ENCODE measurements at places on chromosomes 7 and 10.

- peak; percentile 23 for DNase-seq
Observed at GRCh38 chr10:87771871-87772500, 46.0 kb downstream of the ATAD1 start.

DNA sequence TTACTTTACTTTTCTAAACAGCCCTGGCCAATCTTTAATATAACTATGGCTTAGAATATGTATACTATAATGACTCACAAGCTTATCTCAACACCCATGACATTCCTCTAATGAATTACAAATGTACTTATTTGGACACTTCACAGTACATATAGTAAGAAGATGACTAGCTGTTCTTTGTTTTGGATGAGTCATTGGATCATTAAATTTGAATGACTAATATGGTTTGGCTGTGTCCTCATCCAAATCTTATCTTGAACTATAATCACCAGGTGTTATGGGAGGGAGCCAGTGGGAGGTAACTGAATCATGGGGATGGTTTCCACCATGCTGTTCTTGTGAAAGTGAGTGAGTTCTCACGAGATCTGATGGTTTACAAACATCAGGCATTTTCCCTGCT, 807.5 kb upstream of the SORCS1 start:
- no peak for DNase-seq

DNA sequence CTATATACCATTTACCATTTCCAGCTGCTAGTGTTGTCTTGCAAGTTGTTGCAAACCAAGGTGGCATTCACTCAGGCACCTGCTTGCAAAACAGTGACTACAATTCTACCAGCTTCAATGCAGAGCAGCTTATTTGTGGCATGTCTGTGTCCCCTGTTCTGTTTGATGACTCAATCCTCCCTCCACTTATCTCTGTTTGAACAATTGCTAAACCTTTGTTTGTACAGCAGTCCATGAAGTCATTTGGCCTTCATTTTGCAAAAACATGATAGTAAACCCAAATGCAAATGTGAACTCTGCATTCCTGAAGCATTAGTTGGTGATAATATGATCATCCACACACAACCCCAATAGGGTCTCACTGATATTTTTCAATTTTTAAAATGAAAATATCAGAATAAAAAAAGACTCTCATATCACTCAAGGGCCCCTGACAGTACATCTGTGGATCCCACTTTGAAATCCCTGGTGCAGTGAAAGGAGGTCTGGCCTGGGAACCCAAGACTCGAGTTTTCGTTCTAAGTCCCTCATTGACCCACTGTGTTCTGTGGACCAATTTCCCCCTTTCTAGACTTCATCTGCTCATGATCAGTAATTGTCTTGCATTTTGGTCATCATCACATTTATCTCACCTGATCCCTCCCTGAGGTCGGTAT, 425.4 kb downstream of the RPS24 start:
- no peak for DNase-seq

DNA sequence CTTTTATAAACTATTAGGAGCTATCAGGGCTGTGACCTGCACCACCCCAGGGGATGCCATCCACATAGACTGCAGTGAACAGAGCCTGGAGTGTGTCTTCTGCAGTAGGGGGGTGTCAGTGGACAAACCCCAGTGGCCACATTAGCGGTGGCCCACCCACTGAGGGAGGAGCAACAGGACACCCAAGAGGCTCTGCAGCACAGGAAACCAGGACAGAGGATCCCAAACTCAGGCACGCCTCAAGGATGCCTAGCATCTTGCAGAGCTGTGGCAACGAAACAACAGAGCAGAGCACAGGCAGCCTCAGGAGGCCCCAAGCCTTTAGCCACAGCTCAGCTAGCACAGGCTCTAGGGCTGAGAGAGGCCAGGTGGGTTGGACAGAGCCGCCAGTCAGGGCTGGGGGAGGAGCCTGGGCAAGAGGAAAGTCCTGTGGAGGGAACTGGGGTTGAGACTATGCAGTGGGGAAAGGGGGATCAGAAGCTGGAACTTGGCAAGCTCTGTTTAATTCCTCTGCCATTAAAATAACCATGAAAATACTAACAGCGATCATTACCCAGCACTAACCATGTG, 53.8 kb downstream of the GRID1 start:
- DNase-seq = no peak

- DNase-seq = no peak
Observed at GRCh38 chr10:117996709-117997108, 50.0 kb downstream of the RAB11FIP2 start.

DNA sequence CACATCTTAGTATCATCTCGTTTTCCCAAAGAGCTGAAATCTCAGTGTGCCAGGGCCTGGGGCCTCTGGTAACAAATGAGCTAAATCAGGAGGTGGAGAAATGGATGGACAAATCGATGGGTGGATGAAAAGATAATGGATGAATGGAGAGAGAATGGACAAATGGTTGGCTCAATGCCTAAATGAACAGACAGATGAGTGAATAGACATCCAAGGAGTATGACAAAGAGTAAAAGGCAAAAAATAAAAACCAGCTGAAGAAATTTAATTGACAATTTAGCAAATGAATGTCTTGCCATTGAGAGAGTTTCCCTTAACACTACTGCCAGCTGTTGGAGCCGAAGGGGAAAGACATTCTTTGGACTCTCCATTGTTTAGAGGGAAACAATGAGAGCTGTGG, 8.0 kb downstream of the SYCE1 start:
- DNase-seq = no peak

DNA sequence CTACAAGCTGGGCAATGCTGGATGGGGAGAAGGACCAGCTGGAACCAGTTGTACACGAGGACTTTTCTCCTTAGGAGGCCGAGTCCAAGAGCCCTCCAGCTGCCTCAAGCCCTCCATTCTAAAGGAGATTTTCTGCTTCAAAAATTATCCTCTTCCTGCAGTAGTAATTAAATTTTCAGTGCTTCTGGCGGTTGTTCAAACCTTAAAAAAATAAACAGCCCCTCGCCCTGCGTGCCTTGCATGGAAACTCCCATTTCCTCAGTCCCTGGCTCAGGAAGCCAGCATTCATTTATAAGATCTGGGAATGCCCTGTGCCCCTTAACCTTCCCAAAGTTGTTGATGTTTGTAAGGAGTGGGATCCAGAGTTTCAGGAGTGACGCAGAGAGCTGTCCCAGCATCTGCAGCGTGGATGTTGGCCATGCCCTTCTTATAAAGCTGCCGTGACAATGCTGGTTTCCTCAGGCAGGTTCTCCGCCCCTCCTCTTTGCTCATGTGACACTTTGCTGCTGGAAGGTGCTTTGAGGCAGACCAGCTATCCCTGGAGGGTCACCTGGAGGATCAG, 24.0 kb upstream of the ACTR3B start:
- DNase-seq = no peak

GRCh38 chr7:6392712-6393666, 54.8 kb downstream of the DAGLB start:
- DNase-seq = peak; percentile 68

DNA sequence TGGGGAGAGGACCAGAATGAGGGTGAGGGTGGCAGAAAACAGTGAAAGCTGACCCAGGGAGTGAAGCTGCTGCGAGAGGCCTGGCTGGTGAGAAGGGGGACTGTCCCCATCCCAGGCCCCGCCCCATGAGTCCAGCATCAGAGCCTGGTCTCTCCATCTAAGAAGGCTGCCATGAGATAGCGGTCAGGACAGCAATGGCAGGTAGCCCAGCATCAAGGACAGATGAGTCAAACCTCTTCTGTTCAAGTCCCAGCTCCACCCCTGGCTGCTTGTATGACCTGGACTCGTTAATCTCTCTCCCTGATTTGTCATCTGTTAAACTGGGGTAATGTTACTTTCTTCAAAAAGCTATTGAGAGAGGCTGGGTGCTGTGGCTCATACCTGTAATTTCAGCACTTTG, 22.2 kb downstream of the GPNMB start:
- no peak for DNase-seq

GRCh38 chr7:4634166-4634565, 47.9 kb upstream of the FOXK1 start:
- DNase-seq = no peak

- DNase-seq = no peak
Observed at GRCh38 chr10:129332476-129332875, 134.6 kb upstream of the MGMT start.

DNA sequence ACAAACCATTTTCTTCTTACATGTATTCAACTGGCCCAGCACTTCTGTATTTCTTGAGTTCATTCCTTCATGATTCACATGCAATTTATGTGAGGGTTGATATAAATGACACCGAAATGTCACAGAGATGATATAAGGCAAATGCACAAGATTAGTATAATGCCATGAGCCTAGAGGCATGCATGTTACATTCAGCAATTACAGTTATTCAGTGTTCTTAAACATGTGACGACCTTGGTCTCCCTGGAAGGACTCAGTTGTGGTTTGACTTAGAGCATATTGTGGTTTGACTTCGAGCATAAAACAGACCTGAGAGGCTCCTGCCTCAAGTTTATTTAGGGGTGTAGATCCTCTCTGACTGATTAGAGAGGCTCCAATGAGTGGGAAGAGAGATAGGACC, 752.1 kb upstream of the POM121L12 start:
- no peak for DNase-seq

GRCh38 chr10:125515571-125515970, 167.4 kb downstream of the TEX36 start:
- DNase-seq = no peak

DNA sequence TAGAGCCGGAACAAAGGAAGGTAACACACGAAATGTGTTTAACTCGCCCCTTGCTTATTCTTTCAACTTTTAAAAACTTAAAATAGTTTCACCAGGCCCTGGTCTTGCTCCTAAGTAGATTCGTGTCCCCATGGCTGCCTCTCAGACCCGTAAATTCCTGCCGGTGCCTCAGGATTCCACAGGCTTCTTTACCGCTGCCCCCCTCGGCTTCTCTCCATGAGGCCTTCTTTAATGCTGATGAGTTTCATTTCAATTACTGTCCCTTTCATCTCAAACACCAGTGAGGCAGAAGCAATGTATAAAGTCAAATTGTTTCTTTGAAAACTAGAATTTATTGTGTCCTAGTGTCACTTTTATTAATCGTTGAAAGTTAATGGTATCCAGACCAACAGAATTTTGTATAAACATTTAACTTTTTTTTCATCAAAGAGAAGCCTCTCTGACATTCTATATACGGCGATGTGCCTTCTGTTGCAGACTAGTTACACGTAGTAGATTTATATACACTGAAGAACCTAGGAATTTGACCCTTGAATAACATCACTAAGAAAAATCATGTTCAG, 225.2 kb downstream of the C7orf25 start:
- DNase-seq = no peak

DNA sequence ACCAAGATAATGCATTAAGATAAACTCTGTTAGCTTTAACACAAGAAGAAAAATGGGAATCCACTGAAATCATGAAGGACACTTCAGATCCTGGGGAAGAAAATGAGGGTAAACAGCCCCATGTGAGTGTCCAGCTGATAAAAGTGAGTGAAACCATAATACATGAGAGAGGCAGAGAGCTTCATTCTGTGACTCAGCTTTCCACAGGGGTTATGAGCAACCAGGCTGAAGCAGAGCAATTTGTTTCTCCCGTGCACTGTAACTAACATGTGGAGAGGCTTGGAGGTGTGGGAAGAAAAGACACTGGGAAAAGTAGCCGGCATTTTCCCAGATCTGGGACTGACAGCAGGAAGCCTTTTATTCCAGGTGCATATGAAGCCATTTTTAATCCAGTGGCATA, 971.7 kb downstream of the ANKRD7 start:
- DNase-seq = no peak

- peak; percentile 78 for DNase-seq
Observed at GRCh38 chr7:105677817-105678573, 96.7 kb upstream of the EFCAB10 start.
